CD8-positive, alpha-beta memory T cell (primary cell): ENCODE measurements at places on chromosomes 2 and 18. TPM values are rescaled to one million over a fixed set of nuclear protein-coding genes. Genes with fewer than 3 reads are reported as not detected.

RESP18 gene
- total RNA-seq, result not detected

SEMA4C gene
- total RNA-seq, result 16.6 TPM

GCG gene
- not detected for total RNA-seq

MAPRE3 gene
- 2.4 TPM for total RNA-seq

CNTNAP5 gene
- total RNA-seq, result not detected

KCNG2 gene
- total RNA-seq, result not detected

RPRM gene
- not detected for total RNA-seq

SERPINB2 gene
- total RNA-seq, result 1.2 TPM

DLX1 gene
- not detected for total RNA-seq

FLACC1 gene
- 2.5 TPM for total RNA-seq

MARCO gene
- not detected for total RNA-seq

CROCC2 gene
- total RNA-seq, result not detected

GRCh38 chr2:46197672-46198071 lies 99.5 kb upstream of the EPAS1 start:
- no peaks in the 10 kb centered on the region for H3K36me3 ChIP-seq
- peaks cover 9% of the 10 kb centered on the region for H3K4me1 ChIP-seq

- H3K36me3 ChIP-seq, result no peaks in the 10 kb centered on the region
- no peak overlapping the region for H3K4me3 ChIP-seq
- H3K27ac ChIP-seq, result no peak overlapping the region
- DNase-seq, result no peak
- no peaks in the 10 kb centered on the region for H3K4me1 ChIP-seq
- no peaks in the 10 kb centered on the region for H3K27me3 ChIP-seq
These were observed 232.5 kb downstream of the PTGR3 start for GRCh38 chr18:74976331-74976909.

DNA sequence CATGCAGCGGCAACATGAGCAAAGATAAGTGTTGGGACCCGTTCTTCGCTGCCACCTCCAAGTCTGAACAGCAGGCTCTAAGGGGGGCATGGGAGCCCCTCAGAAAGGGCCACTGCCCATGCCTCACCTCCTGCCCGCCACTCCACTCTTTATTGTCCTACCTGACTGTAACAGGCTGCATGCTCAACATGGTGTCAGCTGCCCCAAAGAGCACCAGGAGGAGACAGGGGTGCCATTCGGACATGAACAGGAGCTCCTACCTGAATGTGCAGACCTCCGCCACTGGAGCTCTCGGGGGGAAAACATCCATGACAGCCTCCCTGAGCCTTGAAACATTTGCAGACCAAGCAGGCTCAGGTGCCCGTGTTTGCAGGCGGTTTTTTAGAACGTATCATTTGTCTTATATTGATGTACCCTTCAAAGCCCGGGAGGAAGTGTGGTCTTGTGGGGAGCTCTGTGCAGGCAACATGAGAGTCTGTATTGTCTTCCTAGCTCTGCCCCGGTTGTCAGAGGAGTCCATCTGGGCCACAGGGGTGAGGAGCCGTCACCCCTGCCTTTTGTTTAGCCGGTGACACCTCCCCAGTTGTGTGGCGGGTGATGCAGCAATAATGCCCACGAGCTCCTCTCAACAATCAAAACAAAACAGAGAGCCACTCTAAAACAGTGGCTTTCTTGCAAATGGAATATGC lies 35.1 kb upstream of the CD8A start:
- peak; percentile 65 for DNase-seq
- peaks cover 45% of the 10 kb centered on the region for H3K4me1 ChIP-seq
- no peaks in the 10 kb centered on the region for H3K27me3 ChIP-seq
- peak overlapping the region; percentile 91 for H3K4me3 ChIP-seq
- H3K27ac ChIP-seq, result peak overlapping the region; percentile 84

DNA sequence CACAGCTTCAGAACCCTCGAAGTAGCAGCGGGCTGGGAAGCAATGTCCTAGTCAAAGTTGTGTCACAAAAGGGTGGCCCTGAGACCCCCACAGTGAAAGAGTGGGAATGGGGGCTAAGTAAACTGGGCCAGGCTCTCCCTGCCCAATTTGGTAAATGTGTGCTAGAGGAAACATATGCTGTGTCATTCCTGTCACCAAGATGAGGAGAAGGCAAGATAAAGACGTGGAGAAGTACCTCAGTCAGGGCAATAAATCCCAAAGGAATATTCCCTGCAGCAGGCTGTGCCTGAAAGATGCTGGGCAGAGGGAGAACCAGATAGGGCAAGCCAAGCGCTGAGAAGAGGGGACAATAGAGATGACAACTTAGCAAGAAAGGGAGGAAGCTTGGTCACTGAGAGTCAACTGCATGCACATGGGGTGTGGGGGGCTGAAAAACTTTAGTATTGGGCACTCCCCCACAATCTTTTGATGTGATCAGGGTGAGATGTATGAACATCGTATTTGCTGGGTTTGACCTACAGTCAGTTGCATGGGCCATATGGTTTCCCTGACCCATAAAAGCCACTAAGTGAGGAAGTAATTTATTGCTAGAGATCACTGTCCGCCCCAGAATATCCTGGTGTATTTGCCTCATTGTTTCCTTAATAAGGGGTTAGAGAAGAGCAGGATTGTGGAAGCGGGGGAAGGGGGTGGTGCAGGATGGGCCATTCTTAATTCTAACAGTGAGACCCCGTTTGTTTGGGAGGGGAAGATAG lies 49.9 kb upstream of the CXCR4 start:
- DNase-seq, result no peak
- H3K36me3 ChIP-seq, result no peaks in the 10 kb centered on the region
- H3K4me1 ChIP-seq, result peaks cover 2% of the 10 kb centered on the region
- H3K27ac ChIP-seq, result no peak overlapping the region

GRCh38 chr2:27711804-27712203 lies 48.1 kb downstream of the SLC4A1AP start:
- DNase-seq, result no peak
- peaks cover 15% of the 10 kb centered on the region for H3K4me1 ChIP-seq
- no peak overlapping the region for H3K4me3 ChIP-seq
- H3K27ac ChIP-seq, result no peak overlapping the region
- H3K36me3 ChIP-seq, result no peaks in the 10 kb centered on the region

- H3K4me1 ChIP-seq, result peaks cover 9% of the 10 kb centered on the region
- H3K27ac ChIP-seq, result no peak overlapping the region
- no peak for DNase-seq
- H3K27me3 ChIP-seq, result peaks cover 7% of the 10 kb centered on the region
These were observed 7.0 kb upstream of the SP5 start for GRCh38 chr2:170707821-170708795.

GRCh38 chr2:182543741-182544525 lies 117.1 kb upstream of the PDE1A start:
- no peaks in the 10 kb centered on the region for H3K27me3 ChIP-seq
- H3K4me3 ChIP-seq, result no peak overlapping the region
- DNase-seq, result no peak
- H3K4me1 ChIP-seq, result no peaks in the 10 kb centered on the region

DNA sequence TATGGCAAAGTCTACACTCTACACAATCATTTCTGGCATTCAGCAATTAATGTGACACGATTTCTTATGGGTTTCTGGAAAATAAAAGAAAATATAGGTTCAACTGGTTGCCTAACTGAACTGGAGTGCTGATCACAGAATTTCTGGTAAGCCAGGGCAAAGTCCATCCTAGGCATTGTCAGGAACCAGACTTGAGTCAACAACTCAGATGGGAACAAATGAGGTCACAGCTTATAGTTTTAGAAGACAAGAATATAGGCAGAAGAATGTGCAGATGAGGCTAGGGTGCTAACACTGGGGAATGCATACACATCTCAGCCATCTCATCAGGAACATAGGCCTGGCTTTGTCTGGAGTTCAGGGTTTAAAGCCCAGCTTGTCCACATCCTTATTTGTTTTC lies 317.2 kb upstream of the ID2 start:
- no peaks in the 10 kb centered on the region for H3K36me3 ChIP-seq
- H3K4me3 ChIP-seq, result no peak overlapping the region
- H3K27me3 ChIP-seq, result no peaks in the 10 kb centered on the region
- DNase-seq, result no peak
- no peak overlapping the region for H3K27ac ChIP-seq
- H3K4me1 ChIP-seq, result no peaks in the 10 kb centered on the region

DNA sequence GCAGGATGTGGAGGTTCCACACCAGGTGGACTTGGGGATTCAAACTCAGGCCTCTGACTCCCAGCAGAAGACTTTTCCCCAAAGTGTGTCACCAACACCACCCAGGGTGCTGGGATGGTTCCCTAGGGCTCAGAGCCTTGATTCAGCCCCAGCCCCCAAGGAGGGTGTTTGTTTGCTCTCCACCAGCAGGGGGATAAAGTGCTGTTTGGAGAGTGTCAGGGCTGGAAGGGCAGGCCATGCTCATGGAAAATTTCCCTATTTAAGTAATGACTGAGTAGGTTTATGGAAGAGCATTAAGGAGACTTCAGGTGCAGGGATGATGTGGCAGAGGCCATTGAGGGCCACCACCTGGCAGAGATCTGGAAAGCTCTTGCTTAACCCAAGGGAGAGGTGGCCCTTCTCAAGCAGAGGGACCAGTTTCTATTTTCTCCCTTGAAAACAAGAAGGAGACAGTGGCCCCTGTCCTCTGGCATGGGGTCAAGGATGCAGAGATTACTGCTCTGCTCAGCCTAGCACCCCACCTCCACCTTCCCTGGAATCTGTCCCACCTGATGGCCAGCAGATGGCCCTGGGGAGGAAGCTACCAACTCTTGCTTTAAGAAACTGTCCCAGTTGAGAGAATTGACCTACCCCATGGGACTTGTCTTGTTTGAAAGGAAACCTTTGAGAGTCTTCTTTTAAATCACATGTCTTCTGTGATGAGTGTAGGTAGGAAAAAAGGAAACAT lies 122.1 kb downstream of the ACOXL start:
- no peak overlapping the region for H3K27ac ChIP-seq
- H3K27me3 ChIP-seq, result no peaks in the 10 kb centered on the region
- H3K36me3 ChIP-seq, result no peaks in the 10 kb centered on the region
- H3K4me1 ChIP-seq, result peaks cover 46% of the 10 kb centered on the region

DNA sequence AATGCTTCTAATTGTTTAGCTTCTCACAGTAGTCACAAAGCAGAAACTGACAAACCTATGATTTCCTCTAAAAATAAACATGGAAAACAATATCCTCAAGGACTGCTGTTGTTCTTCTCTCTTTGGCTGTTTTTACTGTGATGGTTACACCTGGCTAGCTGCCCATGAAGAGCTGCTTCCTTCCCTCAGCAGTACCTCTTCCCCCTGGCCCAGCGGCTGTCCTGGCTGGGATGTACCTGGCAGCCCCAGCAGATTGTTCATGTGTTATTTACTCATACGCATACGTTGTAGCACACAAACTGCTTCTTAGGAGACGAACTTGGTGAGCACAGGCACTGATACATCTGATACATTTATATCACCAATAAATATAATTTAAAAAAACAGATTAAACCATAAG lies 27.4 kb downstream of the NEMP2 start:
- H3K27ac ChIP-seq, result no peak overlapping the region
- DNase-seq, result no peak
- H3K27me3 ChIP-seq, result no peaks in the 10 kb centered on the region
- H3K36me3 ChIP-seq, result peaks cover 16% of the 10 kb centered on the region
- no peaks in the 10 kb centered on the region for H3K4me1 ChIP-seq

GRCh38 chr2:40041422-40042382 lies 262.6 kb upstream of the THUMPD2 start:
- H3K27me3 ChIP-seq, result no peaks in the 10 kb centered on the region
- H3K4me3 ChIP-seq, result no peak overlapping the region
- DNase-seq, result no peak
- H3K27ac ChIP-seq, result no peak overlapping the region
- H3K36me3 ChIP-seq, result no peaks in the 10 kb centered on the region
- H3K4me1 ChIP-seq, result no peaks in the 10 kb centered on the region

- no peaks in the 10 kb centered on the region for H3K4me1 ChIP-seq
- DNase-seq, result no peak
- no peaks in the 10 kb centered on the region for H3K36me3 ChIP-seq
- no peak overlapping the region for H3K4me3 ChIP-seq
- H3K27ac ChIP-seq, result no peak overlapping the region
- no peaks in the 10 kb centered on the region for H3K27me3 ChIP-seq
These were observed 50.8 kb downstream of the CCBE1 start for GRCh38 chr18:59646228-59646962.

GRCh38 chr2:216339456-216340279 lies 32.6 kb downstream of the MARCHF4 start:
- H3K4me1 ChIP-seq, result peaks cover 5% of the 10 kb centered on the region
- no peak for DNase-seq
- H3K36me3 ChIP-seq, result no peaks in the 10 kb centered on the region

- no peaks in the 10 kb centered on the region for H3K27me3 ChIP-seq
- H3K27ac ChIP-seq, result no peak overlapping the region
- no peak overlapping the region for H3K4me3 ChIP-seq
- DNase-seq, result no peak
- H3K36me3 ChIP-seq, result no peaks in the 10 kb centered on the region
These were observed 13.0 kb downstream of the FABP1 start for GRCh38 chr2:88114889-88115288.

DNA sequence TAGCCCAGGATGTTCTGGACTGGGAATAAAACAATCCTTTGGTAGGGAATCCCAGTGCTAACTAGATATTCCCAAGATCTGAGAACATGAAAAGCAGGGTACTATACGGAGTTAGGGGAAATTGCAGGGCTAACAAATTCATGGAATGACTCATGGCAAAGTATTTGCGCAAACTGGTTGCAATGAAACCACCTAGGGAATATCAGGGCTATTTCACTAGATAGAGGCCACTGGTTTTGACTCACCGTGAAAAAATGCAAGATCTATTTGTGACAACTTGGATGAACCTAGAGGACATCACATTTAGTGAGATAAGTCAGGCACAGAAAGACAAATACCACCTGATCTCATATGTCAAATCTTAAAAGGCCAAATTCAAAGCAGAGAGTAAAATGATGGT lies 233.3 kb downstream of the MBD2 start:
- H3K27me3 ChIP-seq, result no peaks in the 10 kb centered on the region
- no peaks in the 10 kb centered on the region for H3K4me1 ChIP-seq
- H3K27ac ChIP-seq, result no peak overlapping the region
- DNase-seq, result no peak
- H3K4me3 ChIP-seq, result no peak overlapping the region

DNA sequence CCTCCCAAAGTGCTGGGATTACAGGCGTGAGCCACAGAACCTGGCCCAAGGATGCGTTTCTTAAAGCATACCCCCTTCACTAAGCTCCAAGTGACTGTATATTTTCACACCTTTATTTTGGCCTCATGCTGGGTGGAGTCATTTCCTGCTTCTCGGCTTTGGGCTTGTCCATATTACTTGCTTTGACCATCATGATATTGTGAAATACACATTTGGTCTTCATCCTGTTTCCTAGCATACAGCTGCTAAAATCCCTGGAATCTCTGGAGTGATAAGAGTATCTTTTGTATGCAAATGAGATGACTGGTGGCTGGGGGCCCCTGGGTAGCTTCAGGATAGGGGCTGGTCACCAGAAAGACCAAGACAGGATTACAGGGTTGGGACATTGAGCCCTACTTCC lies 17.6 kb upstream of the COLEC12 start:
- no peak overlapping the region for H3K27ac ChIP-seq
- no peak for DNase-seq
- no peaks in the 10 kb centered on the region for H3K4me1 ChIP-seq
- no peak overlapping the region for H3K4me3 ChIP-seq
- no peaks in the 10 kb centered on the region for H3K27me3 ChIP-seq
